Myocyte (in vitro differentiated cells): ENCODE measurements at places on chromosomes 5 and 9.

DNA sequence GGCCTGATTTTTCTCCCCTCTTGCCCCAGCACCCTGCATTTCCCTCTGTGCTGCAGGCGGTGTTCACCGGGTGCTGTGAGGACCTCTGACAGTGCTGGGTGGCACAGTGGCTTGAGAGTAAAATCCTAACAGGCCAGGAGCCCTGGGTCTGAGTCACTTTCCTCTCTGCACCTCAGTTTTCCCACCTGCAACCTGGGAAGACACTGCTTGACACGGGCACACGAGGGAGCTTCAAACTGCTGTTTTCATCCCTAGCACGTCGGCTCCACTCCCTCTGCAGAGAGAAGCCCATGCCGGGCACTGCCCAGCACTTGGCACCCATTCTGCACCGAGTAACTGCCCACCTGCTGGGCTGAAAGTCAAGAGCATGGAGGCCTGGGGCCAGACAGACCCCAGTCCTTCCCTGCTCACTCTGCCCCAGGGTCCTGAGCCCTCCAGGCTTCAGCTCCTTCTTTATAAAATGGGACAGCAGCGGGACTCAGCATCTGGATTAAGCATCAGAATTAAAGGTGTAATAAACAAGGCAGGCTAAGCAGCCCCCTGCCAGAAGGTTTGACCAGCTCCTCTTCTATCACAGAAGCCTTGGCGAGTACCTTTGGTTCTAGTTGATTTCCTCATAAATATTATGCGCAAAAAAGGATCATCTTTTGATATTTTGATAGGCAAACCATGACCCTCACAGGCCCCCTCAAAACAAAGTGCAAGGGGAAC, 5.2 kb downstream of the GFI1B start:
- no peak for DNase-seq

DNA sequence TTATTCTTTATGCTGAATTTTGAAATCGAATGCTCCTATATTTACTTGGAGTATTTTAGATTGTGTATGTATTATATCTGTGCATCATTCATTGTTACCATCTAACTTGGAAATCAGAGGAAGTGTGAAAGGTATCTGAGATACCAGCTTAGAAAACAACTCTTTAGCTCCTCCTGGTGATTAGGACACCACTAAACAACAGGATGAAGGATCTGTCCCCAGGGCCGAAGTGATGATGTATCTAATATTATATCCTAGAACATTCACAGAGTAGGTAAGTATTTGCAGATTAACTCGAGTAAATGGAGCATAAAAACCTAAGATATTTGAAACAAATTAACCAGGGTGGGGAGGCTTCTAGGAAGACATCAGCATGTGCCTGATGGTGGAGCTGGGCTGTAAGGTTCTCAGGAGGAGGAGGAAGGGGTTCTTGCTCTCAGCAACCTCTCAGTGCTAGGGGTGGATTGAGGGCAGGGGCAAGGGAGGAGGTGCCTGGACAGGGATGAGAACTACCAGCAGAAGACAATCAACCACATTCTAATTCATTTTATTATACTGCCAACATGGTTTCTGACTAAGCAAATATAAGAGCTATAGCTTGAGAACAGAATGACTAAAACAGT, 2.6 kb upstream of the NFIL3 start:
- peak; percentile 58 for DNase-seq

GRCh38 chr9:82558346-82558745, 504.6 kb downstream of the RASEF start:
- DNase-seq, result no peak

GRCh38 chr5:126978258-126978657, 52.1 kb downstream of the MARCHF3 start:
- no peak for DNase-seq

DNA sequence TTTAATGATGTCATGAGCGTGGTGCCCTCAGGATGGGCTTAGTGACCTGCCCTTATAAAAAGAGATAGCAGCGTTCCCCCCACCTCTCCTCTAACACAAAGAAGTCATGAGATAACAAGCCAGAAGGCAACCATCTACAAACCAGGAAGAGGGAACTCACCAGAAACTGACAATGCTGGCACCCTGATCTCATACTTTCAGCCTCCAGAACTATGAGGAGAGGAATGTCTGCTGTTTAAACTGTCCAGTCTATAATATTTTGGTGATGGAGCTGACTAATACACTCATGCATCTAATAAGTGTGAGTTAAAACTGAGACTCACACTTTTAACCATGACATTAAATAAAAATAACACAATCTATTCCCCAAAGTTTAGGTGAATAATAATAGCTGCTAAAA, 156.1 kb upstream of the SPEF2 start:
- DNase-seq, result no peak

DNA sequence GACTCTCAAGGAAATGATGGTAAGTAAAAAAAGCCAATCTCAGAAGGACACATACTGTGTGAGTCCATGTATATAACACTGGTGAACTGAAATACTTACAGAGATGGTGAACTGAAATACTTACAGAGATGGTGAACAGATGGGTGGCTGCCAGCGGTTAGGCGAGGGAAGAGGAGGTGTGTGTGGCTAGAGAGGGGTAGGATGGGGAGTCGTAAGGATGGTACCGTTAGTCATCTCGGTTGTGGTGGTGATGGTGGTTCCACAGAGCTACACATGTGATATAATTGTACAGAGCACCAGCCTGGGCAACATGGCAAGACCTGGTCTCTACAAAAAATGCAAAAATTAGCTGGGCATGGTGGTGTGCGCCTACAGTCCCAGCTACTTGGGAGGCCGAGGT, 113.6 kb upstream of the RAPGEF1 start:
- no peak for DNase-seq

GRCh38 chr5:133384903-133385302, 227.4 kb downstream of the FSTL4 start:
- no peak for DNase-seq

GRCh38 chr5:168851902-168852321, 272.7 kb upstream of the PANK3 start:
- peak; percentile 7 for DNase-seq

- DNase-seq, result peak; percentile 59
Observed at GRCh38 chr5:158895588-158895987, 204.1 kb downstream of the EBF1 start.

- no peak for DNase-seq
Observed at GRCh38 chr5:96636046-96636445, 26.1 kb upstream of the CAST start.

- DNase-seq, result peak; percentile 57
Observed at GRCh38 chr5:68149189-68149588, 66.4 kb upstream of the PIK3R1 start.

GRCh38 chr9:115015018-115015635, 84.7 kb upstream of the TNFSF8 start:
- DNase-seq, result peak; percentile 48

DNA sequence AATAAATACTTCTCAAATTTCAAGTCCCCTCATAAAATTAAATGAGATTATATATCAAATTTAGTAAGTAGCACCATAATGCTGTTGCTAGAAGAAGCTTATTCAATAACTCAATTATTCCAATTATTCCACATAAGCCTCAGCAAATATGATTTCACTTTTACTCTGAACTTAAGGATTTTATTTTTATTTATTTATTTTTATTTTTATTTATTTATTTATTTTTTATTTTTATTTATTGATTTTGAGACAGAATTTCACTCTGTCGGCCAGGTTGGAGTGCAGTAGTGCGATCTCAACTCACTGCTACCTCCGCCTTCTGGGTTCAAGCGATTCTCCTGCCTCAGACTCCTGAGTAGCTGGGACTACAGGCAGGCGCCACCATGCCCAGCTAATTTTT, 1308.3 kb upstream of the CDH9 start:
- DNase-seq, result no peak

GRCh38 chr5:56145511-56145910, 87.6 kb downstream of the ANKRD55 start:
- no peak for DNase-seq

- DNase-seq, result peak; percentile 75
Observed at GRCh38 chr9:93644397-93645088, 68.2 kb downstream of the PHF2 start.

DNA sequence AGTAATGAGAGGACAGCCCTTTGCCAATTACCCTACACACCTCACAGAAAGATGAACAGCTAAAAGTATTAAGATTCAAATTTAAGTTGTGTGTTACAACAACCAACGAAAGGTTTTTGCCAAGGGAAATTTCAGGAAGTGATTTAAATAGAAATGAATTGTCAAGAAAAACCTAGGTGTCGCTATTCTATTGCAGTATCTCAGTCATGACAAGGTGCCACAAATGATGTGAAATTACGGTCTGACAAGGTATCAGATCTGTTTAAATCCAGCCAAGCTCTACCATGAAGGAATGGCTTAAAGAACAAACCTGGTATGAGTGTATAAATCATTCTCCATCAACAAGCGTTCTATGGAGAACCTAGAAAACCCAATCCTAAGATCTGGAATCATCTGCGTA, 189.7 kb downstream of the ATPSCKMT start:
- DNase-seq, result no peak

DNA sequence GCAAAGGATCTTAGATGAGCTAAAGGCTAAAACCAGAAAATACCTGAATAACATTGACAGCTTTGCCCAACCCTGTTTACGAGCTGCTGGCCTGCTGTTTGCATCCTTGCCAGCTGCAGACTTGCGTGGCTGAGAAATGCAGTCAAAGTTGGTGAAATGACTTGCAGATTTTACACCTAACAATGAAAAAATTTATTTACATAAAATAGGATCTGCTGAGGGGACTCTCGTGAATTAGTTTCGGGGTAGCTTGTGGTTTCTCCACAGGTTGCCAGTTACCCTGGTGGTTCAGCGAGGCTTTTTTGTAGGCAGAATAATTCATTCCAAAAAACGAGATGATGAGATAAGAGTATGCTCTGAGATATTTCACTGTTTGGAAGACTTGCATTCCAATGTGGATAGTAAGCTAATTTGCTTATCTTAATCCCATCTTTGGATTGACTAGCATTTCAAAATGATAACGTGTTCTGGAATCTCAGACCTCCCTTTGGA, 65.7 kb upstream of the FANCC start:
- no peak for DNase-seq

DNA sequence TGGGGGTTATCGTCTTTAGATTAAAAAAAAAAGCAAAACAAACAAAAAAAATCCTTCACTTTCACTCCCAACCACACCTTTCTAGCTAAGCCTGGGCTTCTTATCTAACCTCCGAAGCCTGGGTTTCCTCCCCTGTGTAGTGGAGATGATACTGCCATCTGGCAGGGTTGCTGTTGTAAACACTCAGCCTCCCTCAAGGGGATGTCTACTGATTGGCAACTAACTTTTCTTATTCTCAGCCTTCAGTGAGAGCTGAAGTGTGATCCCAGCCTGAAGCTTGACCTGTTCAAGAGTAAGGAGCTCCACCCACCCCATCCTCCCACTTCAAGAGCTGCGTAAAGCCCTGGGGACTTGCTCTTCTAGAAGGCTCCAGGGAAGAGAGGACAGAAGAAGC, 21.5 kb upstream of the WWC1 start:
- DNase-seq, result no peak

DNA sequence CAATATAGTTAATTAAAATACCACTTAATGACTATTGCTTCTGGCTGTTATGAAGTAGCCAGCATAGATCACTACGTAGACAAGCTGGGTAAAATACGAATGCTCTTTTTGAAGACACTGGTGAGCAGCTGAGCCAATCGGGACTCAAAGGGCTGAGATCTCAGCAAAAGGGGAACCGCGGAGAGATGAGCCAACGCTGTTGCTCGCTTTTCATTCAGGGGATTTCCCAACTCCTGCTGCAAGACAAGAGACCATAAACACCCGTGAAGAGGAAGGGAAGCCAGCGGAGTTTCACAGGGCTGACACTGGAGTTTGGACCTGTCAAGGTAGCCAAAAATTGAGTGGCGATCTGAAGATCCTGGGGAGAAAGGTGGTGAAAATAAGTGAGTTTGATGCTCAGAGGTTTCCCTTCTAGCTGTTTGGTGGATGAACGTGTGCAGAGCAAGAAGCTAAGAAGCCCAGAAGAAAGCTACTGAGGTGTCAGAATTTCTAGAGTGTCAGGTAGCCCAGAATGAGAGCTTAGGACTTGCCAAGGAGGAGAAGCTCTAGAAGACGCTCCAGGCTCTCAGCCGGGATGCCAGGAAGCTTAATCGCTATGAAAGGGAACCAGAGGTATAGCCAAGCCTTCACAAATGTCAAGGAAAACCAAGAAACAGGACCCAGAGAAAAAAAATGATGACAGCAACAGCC, 79.6 kb upstream of the RNU6ATAC start:
- peak; percentile 28 for DNase-seq

DNA sequence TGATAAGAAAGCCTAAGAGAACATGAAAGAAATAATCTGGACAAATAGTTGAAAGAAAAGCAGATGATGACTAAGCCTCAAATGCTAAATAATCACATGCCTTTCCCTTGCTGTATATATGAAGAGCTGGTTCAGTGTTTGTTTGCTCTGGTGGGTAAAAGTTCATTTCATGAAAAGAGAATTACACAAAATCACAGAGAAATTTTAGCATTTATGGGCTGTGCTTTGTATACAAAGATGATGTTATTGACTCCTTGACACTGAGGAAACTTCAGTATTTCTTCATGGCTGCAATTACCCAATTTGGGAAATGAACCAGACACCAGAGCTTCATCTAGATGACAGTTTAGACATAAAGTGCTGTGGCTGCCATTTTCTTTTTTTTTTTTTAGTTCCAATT, 527.2 kb downstream of the NR2F1-AS1 start:
- no peak for DNase-seq

DNA sequence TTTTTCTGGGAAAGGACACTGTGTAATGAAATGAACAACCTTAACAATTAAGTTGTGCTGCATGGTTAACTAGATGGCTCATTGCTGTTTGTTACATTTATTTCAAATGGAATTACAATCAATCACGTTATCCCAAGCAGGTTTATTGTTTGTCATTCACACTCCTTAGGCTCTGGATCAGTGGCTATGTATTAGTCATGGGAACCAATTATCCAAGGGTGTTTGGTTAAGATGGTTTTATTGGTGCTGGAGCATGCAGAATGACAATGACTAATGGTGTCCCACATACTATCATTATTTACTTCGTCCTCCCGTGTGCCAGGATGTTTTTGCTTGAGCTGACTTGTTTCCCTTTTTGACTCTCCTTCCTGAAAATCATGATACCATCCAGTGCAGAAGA, 10.6 kb upstream of the TRPC7 start:
- DNase-seq, result no peak

DNA sequence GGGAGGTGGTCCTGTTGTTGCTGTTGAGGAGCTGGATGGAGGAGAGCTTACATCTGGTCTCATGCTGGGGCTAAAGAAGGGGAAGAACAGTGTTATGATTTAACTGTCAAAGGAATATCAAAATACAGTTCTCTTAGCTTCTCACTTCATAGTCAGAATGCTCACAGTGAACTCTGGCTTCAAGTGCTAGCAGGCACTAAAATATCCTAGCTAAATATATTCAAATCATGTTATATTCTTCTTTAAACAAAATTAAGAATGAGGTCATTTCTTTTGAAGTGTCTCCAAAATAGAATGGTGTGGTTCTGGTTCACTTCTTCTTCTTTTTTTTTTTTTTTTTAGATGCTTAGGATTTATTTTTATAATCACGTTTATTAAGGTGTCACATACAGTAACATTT, 89.4 kb downstream of the NR3C1 start:
- no peak for DNase-seq
